ENCODE measurements at places on chromosomes 12 and 14. TPM values are rescaled to one million over a fixed set of nuclear protein-coding genes. Genes with fewer than 3 reads are reported as not detected.
A peak's percentile ranks its signal among the peaks of the same experiment; 100 is the strongest.

The OASL gene
- 9.2 TPM for total RNA-seq

- DNase-seq, result peak; percentile 34
Measured at GRCh38 chr14:24279301-24280186, 8.1 kb upstream of the RABGGTA start.

DNA sequence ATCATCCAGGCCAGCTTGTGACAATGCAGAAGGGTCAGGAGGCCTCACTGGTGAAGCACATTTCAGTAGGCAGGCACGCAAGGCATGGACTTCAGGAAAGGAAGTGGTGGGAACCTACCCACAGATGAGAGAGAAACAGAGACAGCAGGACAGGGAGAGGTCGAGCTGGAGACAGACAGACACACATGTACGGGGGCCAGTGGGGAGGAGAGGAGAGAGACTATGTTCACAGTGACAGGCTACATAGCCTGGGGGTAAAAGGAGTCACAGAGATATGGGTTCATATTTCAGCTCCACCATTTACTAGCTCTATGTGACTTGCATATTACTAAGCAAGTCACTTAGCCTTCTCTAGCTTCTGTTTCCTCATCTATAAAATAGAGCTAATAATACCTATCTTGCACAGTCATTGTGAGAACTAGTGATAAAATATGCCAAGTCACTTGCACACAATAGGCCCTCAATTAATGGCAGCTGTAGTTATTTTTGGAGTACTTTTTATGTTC lies 91.1 kb upstream of the FUT8 start:
- no peak for DNase-seq

DNA sequence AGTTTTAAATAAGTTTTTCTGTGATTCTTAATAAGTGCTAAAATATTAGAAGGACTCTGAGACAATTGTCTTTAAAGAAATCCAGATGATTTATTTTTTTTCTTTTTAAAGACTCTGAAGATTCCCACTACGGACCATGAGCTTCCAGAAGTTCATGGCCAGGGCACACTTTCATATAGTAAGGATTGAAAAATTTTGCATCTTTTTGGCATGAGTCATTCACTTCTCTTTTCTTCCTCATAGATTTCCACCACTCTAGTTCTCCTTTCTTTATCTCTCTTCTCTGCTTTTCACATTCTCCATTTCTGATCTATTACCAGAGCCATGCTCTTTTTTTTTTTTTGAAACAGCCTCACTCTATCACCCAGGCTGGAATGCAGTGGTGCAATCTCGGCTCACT lies 385.8 kb downstream of the FLRT2 start:
- DNase-seq, result no peak

GRCh38 chr14:105473033-105473676 lies 1.5 kb upstream of the CRIP2 start:
- no peak for DNase-seq

The PRKD1 gene
- 4.4 TPM for total RNA-seq

- no peak for DNase-seq
Measured at GRCh38 chr12:32151086-32151485, 44.4 kb downstream of the BICD1 start.

DNA sequence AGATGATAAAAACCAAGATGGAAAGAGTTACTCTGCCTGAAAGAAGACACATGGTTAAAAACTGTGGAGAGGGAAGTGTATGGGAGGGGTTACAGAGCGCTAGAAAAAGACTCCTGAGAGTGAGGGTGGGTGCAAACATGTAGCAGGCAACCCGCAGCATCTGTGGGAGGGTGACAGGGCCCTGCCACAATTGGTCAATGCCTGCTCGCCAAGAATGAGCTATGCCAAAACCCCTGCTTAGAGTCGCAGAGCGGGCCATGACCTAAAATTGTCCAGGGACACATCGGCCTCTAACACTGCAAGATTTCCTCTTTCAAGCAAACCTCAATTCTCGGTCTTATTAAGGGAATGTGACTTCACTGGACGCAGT lies 700 bp downstream of the PRKAG1 start:
- peak; percentile 24 for DNase-seq

The ARHGDIB gene
- total RNA-seq, result 15.1 TPM

- no peak for DNase-seq
Measured at GRCh38 chr12:73629171-73629570, 908.5 kb upstream of the ATXN7L3B start.

DNA sequence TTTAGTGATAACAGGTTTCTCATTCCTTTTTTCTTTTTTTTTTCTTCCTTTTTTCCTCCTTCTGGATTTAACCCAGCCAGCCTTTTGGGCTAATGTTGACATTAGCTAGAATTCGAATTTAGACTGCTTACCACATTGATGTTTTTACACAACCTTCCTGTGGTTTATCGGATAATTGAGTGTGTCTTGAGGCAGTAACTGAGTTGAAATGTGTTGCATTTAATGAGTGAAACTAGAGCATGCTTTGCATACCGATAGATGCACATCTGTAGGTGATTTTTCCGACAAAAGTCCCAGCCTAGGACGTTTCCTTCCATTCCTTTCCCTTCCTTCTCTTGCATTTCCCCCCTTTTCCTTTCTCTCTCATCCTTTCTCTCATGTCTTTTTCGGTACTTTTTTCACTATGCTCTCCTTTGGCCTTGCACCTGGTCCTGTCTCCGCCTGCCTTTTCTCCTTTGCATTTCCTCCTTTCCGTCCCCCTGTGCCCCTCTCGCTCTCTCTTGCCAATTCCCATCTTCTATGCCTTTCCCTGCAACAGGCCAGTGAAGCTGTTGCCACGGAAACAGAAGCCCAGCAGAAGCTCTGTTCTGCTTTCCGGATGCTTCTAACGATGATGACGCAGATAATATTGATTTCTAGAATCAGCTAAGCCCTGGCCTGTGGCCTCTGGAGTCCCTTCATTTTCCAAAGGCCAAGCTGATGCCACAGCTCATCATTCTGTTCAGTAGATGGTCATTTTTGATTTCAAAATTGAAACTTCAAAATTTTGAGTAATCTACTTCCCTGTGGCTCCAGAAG lies 76.1 kb downstream of the SLC25A47 start:
- DNase-seq, result no peak

- DNase-seq, result no peak
Measured at GRCh38 chr12:122979001-122979907, 1.2 kb upstream of the ARL6IP4 start.

- DNase-seq, result no peak
Measured at GRCh38 chr14:73720636-73721035, 6.5 kb upstream of the PNMA1 start.

DNA sequence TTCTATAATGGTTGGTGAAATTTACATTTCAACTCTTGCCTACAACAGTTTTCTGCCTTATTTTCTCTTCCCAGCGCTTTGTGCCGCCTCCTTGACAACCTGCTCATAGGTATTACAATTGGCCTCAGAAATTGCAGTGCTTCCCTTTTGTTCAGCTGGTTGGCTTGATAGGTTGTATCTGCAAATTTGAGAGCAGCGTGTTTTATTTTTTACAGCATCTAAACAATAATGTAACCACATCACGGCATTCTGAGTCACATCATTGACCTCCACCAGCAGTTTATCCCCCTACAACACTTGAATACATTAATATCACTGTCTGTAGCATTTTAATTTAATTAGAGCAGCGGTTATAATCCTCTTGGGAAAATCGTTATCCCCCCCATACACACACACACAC lies 99.4 kb downstream of the ETV6 start:
- no peak for DNase-seq

DNA sequence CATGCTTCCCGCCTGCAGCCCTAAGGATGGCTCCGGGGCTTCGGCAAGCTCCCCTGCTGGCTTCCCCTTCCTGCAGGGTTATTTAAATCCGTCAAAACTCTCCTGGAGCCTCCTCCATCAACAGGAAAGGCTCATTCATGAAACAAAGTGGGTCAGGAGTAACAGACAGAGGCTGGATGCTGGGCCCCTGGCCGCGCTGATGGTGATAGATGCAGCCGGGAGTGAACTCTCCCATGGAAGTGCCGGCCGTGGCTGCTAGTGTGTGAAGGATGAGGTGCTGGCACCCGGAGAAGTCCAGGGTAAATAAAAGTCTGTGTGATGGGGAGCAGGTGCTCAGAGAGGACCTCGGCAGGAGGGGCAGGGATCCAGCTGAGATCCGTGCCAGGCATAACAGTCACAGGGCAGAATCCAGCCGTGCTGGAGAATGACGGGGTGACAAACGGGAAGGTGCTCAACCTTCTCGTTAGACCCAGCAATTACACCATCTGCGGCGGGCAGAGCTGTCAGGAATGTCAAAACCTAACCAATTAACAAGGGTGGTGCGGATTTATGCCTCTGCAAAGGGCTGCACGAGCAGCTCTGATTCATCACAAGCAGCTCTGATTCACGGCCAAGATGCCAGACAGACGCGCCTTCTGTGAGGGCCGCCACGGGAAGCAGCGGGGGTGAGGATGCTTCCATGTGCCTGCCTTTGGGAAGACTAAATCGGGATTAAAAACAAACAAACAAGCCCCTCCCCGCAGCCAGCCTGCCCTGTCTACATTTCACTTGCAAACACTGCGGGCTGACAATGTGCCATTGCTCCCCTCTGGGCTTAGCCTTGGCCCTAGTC lies 55.6 kb downstream of the SYNE3 start:
- DNase-seq, result peak; percentile 58

The SLC39A2 gene
- not detected for total RNA-seq

DNA sequence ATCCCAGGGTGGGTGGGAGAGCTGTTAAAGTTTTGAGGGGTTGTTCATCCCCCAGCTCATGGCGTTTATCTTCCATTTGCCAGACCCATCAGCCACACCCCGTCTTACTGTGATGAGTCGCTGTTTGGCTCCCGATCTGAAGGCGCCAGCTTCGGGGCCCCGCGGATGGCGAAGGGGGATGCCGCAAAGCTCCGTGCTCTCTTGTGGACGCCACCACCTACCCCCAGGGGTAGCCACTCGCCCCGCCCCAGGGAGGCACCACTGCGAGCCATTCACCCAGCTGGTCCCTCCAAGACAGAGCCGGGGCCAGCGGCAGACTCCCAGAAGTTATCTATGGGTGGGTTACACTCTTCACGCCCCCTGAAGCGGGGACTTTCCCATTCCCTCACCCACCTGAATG lies 5.7 kb downstream of the RITA1 start:
- DNase-seq, result no peak

DNA sequence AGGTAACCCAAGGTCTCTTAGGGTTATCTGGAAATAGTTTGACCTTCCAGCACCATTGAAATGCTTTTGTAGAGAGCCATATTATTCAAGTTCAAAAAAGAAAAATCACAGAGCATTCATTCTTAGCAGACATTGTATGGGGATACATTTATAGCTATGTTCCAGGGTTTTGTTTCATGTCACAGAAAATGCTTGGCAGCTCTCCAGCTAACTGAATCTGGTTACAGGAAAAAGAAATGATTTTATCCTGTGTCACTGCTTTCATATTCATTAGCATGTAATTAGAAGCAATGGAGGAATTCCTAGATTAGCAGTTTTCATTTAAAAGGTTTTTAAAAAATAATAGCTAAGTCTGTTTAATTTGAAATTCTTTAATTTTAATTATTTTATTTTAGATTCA lies 78.9 kb downstream of the SNAPC1 start:
- no peak for DNase-seq
